Uterus (tissue), 4 donors: ENCODE measurements at places on chromosomes 11 and 22.

DNA sequence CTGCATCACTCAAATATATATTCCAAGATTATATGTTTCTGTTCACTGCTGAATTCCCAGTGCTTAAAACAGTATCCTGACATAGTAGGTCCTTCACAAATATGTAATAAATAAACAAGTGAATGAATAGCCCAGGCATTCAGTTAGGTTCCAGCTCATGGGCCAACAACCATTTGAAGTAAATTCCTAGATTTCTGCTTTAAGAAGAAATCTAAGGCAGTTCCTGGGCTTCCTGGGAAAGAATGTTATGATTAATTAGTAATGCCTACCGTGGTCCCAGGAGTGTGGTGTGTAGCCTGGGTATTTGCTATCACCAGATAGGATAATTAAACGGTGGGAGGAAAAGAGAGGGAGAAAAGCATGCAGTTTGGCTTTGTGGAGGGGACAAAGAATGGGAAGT is 576.8 kb downstream of the SOX6 start:
- no peak for DNase-seq

DNA sequence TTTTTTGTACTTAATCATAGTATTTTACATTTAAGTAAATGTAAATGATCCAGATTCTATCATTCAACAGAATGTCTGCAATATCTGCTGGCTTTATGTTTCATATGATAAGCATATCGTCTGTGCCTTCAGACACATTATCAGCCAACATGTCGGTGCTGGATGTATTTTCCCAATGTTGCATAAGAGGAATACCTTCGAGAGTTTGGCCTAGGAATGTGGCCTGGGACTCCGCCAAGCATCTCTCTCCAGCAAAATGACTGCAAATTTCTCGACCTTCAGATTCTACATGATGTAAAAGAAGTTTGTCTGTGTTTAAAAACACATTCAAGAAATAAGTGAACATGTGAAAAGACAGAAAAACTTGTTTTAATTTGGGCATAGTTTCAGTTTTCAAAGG is 6.9 kb downstream of the BDNF start:
- DNase-seq: no peak

GRCh38 chr22:46490538-46490937 is 46.9 kb downstream of the CELSR1 start:
- no peak for DNase-seq

DNA sequence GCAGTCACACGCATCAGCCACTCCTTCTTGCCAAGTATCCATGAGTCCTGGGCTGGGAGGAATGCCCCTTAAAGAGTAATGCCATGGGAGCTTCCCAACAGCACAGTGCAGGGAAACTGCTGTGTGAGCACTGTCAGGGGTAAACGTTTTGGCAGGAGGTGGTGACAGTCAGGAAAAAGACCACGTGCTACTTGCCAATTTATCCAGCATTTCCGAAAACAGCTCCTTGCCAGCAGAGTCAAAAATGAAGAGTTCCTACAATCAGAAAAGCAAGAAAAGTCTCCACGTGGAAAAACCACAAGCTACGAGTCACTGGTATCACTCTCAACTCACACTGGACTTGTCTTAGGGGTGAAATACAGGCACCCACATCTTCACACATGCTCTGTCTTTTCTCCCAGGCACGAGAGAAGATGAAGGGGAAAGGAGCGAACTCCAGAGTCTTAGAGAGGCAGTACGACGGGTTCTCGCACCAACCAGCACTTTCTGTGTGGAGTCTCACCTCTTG is 9.9 kb downstream of the IFT27 start:
- no peak for DNase-seq

GRCh38 chr11:118791111-118791960 is at the start of gene DDX6:
TSS of gene DDX6 (minus strand) at chr11:118791164. CDS start at chr11:118786251, 4,913 bp downstream.
- DNase-seq: peak; percentile 88

- no peak for DNase-seq
Measured at GRCh38 chr11:92819830-92820229, 149.6 kb upstream of the MTNR1B start.

DNA sequence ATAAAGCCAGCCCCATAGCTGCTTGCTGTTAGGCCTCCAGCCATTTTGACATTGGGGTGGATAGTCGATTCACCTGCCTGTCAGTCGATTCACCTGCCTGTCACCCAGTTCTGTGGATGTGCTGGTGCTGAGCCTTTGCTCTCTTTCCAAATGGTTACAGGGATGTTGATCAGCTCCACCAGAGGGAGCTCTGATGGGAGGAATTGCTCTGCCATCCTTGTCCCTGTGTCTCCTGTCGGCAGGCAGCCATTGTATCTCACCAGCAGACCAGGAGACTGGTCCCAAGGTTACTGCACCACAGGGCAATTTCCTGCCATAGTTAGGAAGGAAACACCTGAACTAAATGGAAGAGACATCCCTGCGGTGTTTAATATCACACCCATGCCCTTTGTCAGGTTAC is 6.1 kb downstream of the MPEG1 start:
- DNase-seq: no peak

- DNase-seq: no peak
Measured at GRCh38 chr11:2768471-2769408, 68.9 kb upstream of the KCNQ1OT1 start.

DNA sequence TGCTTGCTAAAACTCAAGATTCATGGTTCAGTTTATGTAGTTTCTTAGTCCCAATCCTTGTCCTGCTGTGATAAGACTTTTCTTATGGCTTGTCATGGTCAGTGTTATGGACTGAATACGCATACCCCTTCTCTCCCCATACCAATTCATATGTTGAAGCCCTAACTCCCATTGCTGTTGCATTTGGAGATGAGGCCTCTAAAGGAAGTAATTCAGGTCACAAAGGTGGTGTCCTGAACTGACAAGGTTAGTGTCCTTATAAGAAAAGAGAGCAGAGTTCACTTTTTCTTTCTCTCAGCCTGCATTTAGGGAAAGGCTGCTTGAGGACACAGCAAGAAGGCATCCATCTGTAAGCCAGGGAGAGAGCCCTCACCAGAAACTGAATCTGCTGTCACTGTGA is 618.2 kb downstream of the LRRC4C start:
- no peak for DNase-seq

DNA sequence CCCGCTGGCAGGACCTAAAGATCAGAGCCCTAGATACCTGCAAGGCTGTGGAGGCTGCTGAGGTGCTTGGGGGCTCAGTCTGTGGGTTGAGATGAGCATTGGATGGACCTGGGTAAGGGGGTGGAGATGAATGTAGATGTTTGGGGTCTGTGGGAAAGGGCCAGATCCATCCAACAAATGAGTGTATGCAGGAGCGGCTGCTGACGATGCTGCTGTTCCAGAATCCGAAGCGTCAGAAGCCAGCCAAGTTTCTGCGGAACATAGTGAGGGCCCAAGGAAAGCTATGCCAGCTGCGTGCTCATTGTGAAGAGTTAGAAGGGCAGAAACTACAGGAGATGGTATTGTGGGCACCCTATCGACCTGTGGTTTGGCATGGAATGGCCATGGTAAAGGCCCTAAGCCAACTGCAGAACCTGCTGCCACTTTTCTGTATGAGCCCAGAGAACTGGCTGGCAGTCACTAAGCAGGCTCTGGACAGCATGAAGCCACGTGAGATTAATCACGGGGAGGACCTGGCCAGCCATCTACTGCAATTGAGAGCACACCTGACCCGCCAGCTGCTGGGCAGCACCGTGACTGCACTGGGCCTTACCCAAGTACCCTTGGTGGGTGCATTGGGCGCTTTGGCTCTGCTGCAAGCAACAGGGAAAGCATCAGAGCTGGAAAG is 36.6 kb downstream of the RRP8 start:
- no peak for DNase-seq

DNA sequence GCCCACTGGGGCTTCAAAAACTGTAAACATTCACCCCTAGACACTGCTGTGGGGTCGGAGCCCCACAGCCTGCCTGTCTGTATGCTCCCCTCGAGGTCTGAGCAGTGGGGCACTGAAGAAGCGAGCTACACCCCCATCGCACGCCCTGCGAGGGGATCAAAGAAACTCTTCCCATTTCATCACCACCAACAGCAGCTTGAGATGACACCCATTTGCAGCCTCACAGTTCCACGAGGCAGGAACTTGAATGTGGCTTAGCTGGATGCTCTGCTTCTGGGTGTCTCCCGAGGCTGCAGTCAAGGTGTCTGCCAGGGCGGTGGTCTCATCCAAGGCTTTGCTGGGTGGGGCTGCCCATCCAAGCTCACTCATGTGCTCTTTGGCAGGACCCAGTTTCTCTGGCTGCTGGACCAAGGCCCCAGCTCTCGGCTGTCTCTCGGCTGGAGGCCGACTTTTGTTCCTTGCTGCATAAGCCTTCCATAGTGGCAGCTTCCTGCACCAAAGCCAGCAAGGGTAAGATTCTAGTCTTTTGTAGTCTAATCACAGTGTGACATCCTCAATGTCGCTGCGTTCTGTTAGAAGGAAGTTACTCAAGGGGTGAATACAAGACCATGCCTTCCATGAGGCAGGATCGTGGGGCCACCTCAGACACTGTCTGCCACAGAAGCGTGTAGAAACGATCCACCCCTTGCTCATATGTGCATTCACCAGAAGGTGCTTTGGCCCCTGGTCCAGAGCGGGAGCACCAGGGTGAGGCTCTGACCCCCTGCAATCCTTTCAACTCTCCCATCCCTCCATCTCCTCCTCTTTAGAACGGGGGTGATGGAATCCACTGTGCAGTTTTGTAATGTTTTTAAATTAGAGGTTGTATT is 46.2 kb upstream of the SEPTIN5 start:
- DNase-seq: no peak

DNA sequence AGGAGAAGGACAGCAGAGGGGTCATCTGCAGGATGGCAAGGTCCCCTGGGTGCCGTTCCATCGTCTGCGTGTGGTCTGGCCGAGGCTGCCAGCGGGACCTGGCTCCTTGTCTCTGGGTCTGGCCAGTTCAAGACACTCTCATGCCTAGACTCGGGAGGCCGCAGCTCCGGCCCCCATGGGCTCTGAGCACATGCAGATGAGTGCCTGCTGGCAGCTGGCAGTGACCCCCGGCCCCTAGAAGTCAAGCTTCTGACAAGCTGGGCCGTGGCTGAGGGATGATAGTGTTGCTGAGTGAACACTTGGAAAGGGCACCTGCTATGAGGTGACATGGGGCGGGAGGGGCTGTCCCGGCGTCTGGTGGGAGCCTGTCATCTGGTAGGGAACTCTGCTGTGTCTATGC is 1180.6 kb downstream of the BRD1 start:
- no peak for DNase-seq

- DNase-seq: peak; percentile 65
Measured at GRCh38 chr11:57515332-57516060, at the start of gene SLC43A1. TSS of gene SLC43A1 (minus strand) at chr11:57515702. CDS start at chr11:57514111, 1,591 bp downstream.

- DNase-seq: no peak
Measured at GRCh38 chr22:23313791-23314567, 133.7 kb downstream of the BCR start.

GRCh38 chr22:46572911-46573780 is 35.7 kb upstream of the CELSR1 start:
- no peak for DNase-seq
